ENCODE measurements at places on chromosomes 11 and 22.

DNA sequence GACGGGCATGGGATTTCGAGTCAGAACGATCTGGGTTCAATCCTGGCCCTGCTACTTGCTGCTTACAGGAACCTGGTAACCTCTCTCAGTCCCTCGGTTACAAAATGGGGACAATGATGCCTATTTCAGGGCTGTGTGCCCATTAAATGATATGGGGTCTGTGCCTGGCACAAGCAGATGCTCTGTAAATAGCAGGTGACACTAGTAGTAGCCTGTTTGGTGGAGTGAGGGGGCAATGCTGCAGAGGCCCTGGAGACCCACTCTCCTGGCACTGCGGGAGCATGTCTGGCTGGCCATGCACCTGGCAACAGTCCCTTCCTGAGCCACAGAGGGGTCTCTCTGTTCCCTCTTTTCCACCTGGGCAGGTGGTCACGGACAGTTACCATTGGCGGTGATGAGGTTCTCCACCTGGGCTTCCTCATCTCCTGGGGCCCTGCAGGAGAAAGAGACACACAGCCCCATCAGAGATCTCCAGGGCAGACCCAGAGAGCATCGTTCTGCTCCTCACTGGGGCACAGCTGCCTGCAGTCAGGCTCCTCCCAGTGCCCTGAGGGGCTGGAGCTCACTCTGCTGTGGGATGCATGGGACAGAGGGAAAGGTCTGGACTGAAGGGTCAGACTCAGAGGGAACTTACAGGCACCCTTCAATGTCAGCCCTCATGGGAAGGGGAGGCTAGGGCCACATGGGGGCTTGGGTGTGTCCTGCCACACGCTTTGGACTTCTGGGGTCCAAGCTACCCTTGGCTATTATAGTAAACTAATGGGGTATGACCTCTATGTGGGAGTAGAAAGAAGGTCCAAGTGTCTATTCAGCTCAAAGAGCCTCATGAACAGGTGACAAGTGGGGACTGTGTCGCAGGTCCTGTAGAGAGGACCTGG, 15.6 kb upstream of the FXYD2 start:
- DNase-seq = no peak

GRCh38 chr22:45518136-45518535, 15.5 kb downstream of the FBLN1 start:
- DNase-seq = no peak

DNA sequence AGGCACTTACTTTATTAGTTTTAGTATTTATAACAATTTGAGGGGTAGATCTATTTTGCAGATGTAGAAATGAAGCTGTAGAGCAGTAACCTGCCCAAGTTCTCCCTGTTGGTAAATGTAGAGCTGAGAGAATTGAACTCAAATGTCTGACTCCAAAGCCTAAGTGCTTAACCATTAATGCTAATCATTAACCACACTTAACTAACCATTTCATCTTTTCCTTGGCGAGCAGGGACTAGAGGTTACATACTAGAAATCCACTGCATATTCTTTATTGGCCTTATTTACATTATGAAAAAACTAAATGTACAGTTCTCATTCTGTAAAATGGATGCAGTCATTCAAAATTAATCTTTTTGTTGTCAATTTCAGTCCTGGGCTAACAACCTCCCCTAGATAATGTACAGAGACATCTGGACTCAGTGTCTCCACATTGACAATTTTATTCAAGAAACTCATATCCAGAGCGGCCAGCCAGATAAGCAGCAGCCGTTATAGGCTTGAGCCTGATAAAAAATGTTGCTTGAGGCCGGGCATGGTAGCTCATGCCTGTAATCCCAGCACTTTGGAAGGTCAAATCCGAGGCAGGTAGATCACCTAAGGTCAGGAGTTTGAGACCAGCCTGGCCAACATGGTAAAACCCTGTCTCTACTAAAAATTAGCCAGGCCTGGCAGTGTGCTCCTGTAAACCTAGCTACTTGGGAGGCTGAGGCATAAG, 76.7 kb upstream of the PICALM start:
- no peak for DNase-seq

DNA sequence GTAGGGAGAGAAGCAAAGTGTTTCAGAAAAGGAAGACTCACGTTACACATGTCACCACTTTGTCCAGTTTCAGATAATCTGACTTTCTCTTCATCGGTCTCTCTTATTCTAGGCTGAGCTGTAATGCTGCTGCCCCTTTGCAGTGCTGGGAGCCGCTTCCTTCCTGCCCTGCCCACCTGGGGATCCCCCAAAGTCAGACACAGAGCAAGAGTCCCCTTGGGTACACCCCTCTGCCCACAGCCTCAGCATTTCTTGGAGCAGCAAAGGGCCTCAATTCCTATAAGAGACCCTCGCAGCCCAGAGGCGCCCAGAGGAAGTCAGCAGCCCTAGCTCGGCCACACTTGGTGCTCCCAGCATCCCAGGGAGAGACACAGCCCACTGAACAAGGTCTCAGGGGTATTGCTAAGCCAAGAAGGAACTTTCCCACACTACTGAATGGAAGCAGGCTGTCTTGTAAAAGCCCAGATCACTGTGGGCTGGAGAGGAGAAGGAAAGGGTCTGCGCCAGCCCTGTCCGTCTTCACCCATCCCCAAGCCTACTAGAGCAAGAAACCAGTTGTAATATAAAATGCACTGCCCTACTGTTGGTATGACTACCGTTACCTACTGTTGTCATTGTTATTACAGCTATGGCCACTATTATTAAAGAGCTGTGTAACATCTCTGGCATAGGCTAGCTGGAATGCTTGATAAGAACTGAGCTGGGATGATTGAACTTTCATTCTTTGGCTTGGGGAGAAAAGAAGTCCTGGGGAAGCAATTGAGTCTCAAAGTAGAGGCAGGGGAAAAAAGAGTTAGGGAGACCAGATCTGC, 31.2 kb upstream of the SMIM35 start:
- DNase-seq = no peak

- DNase-seq = no peak
Observed at GRCh38 chr11:34794696-34795095, 121.5 kb downstream of the APIP start.

GRCh38 chr11:10669258-10670033, 24.1 kb downstream of the IRAG1 start:
- DNase-seq = no peak
